Left lobe of liver (tissue), 2 donors: ENCODE measurements at places on chromosomes 13 and 19. TPM values are rescaled to one million over a fixed set of nuclear protein-coding genes. Genes with fewer than 3 reads are reported as not detected.

- no peak for DNase-seq
Observed at GRCh38 chr13:24540236-24541126, 27.9 kb upstream of the PARP4 start.

DNA sequence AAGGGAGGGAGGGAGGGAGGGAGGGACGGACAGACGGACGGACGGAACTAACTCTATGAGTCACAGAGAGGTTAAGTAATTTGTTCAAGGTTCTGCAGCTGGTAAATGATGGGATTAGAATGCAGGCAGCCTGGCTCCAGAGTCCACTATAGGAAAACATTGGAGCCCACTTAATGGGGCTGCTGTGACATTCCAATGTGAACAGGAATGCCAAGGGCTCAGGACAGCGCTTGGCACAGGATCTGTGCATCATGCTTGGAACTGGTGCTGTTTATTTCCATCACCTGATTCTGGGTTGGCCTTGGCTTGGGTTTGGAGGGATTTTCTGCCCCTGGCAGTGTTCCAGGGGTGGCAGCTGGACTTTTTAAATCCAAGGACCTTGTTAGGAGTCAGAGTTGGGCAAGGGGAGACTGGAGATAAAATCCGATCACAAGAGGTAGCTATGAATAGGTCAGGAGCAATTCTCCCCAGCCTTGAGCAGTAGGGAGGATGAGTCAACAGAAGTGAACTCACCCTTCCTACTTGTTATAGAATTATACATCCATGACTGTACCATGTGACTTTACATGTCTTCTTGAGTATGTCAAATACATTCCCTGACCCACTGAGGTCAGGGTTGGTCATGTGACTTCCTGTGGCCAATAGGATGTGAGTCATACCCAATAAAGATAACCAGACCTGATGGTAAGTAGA lies 7.8 kb upstream of the HIF3A start:
- DNase-seq = no peak

GRCh38 chr13:83765796-83766195 lies 116.5 kb downstream of the SLITRK1 start:
- no peak for DNase-seq

DNA sequence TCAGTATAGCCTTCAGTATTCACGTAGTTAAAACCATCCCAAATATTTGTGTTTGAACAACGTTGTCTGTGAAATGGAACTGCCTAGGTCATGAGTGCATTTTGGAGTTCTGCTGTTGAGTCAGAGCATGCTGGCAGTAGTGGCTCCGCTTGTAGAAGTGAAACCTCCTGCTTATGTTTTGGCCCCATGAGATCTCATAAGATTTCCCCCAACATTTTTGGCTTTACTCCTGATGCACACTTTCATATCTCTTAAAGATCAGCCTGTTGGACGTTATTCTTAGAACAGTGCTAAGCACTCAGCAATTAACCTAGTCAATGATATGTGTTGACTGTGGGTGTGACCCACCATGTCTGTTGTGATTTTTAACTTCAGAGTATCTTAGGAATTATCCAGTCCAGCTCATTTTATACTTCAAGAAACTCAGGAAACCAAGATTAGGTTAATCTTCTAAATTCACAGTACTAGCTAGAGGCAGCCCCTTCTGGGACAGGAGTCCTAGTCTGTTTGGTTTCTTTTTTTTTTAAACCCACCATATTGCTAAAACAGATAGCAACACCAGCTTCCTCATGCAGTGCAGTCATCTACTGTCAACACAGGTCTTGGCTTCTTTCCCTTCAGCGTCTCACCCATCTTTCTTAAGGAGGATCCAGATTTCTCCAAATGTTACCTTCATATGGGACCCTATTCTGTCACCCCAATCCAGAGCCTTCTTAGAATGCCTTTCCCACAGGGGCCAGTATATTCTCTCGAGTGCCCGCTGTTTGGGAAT lies 26.2 kb downstream of the RAP2A start:
- no peak for DNase-seq

- no peak for DNase-seq
Observed at GRCh38 chr13:97192166-97192565, 30.0 kb upstream of the MBNL2 start.

- no peak for DNase-seq
Observed at GRCh38 chr13:27621116-27621365, 651 bp upstream of the POLR1D start.

- DNase-seq = no peak
Observed at GRCh38 chr13:21849323-21849722, 178.4 kb downstream of the FGF9 start.

GRCh38 chr13:29791508-29791907 lies 58.9 kb downstream of the UBL3 start:
- no peak for DNase-seq

GRCh38 chr19:37987356-37988332 lies 80.6 kb downstream of the SIPA1L3 start:
- DNase-seq = no peak

- DNase-seq = no peak
Observed at GRCh38 chr19:9991425-9992191, 18.7 kb downstream of the COL5A3 start.

DNA sequence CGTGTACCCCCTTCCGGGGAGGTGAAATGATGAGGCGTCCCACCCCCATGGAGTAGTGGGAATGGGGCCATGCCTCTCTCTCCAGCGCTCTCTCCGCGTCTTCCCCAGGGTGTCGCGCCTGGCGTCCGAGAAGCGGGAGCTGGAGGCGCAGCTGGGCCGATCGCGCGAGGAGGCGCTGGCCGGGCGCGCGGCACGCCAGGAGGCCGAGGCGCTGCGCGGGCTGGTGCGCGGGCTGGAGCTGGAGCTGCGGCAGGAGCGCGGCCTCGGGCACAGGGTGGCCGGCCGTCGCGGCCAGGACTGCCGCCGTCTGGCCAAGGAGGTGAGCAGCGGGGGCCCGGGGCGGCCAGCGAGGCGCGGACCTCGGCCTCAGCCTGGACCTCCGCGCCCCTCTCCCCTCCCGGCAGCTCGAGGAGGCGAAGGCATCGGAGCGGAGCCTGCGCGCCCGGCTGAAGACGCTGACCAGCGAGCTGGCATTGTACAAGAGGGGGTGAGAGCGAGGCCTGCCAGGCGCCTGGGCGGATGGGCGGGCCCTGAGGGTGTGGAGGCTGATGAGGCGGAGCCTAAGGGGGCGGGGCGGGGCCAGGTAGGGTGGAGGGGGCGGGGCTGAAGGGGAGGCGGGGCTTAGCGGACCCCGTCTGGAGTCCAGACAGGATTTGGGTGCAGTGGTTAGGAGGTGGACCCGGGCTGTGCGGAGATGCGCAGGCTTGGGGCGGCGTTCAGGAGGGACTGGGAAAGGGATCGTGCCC lies 7.7 kb downstream of the PGLYRP1 start:
- DNase-seq = peak; percentile 71

GRCh38 chr19:30107251-30107650 lies 165.2 kb downstream of the URI1 start:
- DNase-seq = no peak

- DNase-seq = no peak
Observed at GRCh38 chr19:34733266-34733745, 737 bp upstream of the ZNF181 start.

DNA sequence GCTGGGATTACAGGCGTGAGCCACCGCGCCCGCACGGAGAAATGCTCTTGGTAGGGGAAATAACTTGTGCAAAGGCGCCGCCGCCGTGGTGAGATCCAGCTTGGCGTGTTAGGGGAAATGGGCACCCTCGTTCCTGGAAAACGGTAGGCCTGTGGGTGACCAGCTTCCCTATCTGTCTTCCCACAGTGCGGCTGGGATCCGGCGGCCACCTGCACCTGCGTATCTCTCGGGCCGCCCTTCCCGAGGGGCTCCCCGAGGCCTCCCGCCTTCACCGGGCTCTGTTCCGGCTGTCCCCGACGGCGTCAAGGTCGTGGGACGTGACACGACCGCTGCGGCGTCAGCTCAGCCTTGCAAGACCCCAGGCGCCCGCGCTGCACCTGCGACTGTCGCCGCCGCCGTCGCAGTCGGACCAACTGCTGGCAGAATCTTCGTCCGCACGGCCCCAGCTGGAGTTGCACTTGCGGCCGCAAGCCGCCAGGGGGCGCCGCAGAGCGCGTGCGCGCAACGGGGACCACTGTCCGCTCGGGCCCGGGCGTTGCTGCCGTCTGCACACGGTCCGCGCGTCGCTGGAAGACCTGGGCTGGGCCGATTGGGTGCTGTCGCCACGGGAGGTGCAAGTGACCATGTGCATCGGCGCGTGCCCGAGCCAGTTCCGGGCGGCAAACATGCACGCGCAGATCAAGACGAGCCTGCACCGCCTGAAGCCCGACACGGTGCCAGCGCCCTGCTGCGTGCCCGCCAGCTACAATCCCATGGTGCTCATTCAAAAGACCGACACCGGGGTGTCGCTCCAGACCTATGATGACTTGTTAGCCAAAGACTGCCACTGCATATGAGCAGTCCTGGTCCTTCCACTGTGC lies 2.4 kb downstream of the GDF15 start:
- DNase-seq = peak; percentile 72

DNA sequence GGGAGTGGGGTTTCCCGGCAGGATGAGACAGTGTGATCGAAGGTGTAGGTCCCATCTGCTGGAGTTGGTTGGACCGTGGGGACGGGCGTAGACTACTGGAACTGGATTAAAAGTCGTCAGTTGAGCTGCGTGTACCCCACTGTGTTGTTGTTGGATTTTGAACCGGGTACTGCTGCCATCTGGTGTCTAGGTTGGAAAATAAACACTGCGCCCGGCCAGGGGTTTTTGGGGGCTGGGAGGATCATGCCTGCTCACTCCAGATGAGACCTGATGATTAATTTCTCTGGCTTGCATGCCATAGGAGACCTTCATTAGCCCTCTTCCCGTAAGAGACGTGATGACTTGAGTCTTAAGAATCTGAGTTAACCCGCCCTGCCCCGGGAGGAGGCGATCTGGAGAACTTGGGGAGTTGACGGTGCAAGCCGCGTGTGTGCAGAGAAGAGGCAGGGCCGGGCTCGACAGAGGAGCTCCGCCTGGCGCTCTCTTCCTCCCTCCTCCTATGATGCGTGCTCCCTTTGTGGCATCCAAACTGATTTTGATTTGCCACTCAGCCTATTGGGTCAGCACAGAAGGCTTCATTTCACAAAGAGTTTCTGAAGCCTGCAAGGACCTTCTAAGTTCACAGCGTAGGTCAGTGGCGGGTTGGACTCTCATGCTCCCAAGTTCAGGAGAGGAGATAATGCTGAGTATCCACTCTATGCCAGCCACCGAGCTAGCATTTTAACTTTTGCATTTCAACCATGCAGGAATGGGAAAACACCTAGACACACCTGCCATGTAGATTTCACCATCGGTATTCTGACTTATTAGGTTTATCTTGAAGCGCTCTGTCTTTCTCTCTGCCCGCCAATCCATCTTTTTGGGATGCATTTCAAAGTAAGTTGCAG lies 2.7 kb downstream of the UHRF1 start:
- DNase-seq = peak; percentile 53

DNA sequence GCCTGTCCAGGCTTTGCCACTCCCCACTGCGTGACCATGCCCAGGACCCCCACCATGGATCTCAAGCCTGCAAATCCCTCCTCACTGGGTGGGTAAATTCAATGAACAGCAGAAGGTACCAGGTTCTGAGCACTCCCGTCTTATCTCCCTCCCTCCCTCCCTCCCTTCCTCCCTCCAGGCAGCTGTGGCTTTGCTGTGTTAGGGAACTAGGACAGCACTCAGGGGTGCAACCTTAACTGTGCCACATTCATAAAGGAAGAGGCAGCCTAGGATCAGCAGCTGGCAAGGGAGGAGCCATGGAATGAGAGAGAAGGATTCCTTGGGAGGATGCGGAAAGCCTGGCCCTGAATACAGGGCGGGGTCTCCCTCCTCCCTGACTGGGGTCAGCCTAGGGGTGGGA lies 5.6 kb downstream of the CEACAM4 start:
- no peak for DNase-seq

GRCh38 chr13:94382960-94383359 lies 96.5 kb downstream of the DCT start:
- DNase-seq = no peak

DNA sequence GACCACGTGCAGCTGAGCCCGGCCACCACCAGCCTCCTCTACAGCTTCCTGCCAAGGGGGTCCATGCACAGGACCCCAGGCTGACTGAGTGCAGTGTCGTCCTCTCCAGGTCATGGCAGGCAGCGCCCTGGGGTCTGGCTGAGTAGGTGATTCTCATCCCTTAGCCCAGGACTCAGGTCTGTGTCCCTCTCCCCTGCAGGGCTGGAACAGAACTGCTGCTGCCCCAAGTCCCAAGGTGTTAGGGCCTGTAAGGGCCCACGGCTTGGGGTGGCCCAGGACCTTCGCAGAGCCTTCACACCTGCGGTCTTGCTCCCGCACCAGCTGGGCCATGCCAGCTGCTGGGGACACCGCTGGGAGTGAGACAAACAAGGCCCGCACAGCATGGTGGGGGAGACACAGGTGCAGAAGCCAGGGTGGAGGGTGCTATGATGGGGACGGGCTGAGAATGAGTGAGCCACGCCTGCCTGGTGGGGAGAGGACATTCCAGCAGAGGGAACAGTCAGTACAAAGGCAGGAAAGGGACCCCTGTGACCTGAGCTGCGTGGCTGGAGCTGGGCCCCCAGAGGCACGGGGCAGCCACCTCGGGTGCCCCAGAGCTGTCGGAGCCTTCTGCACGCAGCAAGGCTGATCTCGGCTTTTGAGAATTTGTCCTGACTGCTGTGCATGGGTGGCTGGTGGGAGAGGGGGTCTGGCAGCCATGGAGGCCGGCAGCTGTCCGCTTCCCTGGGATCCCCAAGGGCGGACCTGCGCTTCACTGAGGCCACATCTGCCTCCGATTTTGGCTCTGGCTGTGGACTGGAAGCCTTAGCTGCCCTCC lies 11.9 kb downstream of the PLEKHF1 start:
- no peak for DNase-seq

DNA sequence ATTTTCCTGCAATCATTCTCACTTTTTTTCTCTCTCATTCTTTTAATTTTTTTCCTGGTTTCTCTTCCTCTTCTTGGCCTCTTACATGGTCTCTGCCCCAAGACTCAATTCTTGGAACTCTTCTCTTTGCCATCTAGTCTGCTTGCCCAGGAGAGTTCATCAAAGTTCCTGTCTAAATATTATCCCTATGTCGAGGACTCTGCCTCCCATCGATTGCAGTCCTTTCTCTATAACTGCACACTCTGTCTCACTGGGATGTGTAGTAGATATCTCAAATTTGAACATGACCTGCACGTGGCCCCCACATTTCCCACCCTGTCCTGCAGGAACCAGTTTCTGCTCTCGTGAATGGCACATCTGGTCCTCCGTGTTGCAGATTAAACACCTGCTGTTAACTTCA lies 204.7 kb upstream of the TMTC4 start:
- DNase-seq = no peak

- peak; percentile 89 for DNase-seq
Observed at GRCh38 chr19:18340190-18340989, at the start of gene PGPEP1. Gene PGPEP1 (plus strand): TSS chr19:18340598. CDS start chr19:18340682, 84 bp downstream.

THSD1 gene
- total RNA-seq = 0.88 TPM

KLK2 gene
- total RNA-seq = not detected

VSTM2B gene
- total RNA-seq = not detected

NLRP11 gene
- total RNA-seq = 0.30 TPM

PALM3 gene
- total RNA-seq = 42.7 TPM

LILRA2 gene
- total RNA-seq = 1.6 TPM

CD177 gene
- total RNA-seq = 0.38 TPM

GZMM gene
- total RNA-seq = 0.33 TPM

CCDC61 gene
- 11.1 TPM for total RNA-seq

ZNF99 gene
- not detected for total RNA-seq

CEACAM7 gene
- total RNA-seq = not detected

NLRP7 gene
- total RNA-seq = not detected

KIR3DL2 gene
- not detected for total RNA-seq

KLK15 gene
- total RNA-seq = not detected

OLFM2 gene
- total RNA-seq = 29.0 TPM
